ENCODE measurements at places on chromosomes 7 and 10. TPM values are rescaled to one million over a fixed set of nuclear protein-coding genes. Genes with fewer than 3 reads are reported as not detected.

DNA sequence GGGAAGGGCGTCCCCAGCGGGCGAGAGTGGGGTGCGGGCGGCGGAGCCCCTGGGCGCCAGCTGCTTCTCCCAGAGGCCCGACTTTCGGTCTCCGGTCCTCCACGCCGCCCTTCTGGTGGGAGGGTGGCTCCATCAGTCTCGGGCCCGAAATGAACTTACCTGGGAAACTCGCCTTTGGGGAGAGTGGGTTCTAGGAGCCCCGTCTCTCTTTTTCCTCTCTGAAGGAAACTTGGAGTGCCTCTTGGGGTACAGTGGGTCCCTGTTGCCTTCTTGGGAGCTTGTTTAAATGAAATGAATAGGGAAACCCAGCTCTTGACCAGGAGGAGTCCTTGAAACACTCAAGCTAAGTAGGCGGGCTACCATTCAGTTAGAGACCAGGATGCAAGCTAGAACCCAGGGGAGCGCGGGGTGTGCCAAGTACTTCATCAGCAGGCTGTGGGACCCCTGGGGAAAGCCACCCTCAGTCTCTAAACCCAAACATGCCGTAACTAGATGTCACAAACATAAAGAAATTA, 1.3 kb downstream of the SLC26A4 start:
- DNase-seq, result no peak

DNA sequence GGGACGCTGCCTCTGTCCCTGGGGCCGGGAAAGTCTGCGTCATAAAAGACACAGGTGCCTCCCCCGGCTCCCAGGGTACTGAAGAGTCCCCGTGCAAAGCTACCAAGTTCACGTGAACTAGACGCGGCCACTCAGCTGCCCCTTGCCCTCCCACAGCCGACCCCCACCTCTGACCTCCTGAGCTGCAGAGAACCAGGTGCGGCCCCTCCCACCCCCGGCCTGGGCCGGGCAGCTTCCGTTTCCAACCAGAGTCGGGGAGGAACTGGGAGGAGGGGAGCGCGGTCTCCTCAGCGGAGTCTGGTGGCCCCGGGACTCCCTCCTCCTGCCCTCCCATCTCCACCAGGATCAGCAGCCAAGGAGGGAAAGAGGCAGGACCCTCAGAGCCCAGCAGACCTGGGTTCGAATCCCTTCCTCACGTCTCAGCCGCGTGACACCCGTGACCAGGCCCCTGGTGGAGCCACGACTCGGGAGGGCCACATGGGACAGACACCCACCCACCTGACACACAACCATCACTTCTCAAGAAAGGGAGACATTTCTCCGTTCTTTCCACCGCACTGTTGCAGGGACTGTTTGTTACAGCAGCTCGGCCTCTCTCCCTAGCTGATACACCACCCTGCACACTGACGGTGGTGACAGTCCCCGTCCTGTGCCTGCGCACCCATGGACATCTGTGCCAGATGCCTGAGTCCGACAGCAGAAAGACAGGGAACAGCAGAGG, 37.4 kb upstream of the PDGFA start:
- DNase-seq, result no peak

- DNase-seq, result no peak
These were observed 78.7 kb downstream of the BEND7 start for GRCh38 chr10:13450069-13450468.

- DNase-seq, result no peak
These were observed 879.0 kb upstream of the CELF2 start for GRCh38 chr10:10138685-10139084.

DNA sequence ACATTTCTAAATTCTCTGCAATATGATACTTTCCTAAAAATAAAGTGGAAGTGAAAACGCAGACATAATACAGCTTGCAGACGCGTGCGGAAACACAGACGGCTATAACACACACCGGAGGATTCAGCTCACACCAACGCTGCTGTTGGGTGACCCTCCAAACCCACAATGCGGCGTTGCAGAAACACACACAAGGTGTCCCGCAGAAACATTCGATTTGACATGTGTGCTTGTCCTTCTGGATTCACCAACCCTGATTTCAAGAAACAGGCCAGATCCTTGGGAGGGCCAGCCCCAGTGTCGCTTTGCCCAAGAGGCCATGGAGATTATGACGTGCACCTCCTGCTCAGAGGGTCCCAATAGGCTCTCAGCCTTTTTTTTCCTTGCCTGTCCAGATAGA, 136.7 kb upstream of the TCERG1L start:
- no peak for DNase-seq

DNA sequence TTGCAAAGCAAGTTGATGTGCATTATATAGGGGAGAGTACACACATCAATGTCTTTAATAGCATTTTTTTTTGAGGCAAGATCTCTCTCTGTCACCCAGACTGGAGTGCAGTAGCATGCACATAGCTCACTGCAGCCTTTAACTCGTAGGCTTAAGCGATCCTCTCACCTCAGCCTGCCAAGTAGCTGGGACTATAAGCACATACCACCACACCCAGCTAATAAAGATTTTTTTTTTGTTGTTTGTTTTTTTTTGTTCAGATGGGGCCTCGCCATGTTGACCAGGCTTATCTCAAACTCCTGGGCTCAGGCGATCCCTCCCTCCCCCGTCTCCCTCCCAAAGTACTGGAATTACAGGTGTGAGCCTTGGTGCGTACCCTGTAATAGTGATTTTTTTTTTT, 1.5 kb downstream of the UMAD1 start:
- DNase-seq, result no peak

DNA sequence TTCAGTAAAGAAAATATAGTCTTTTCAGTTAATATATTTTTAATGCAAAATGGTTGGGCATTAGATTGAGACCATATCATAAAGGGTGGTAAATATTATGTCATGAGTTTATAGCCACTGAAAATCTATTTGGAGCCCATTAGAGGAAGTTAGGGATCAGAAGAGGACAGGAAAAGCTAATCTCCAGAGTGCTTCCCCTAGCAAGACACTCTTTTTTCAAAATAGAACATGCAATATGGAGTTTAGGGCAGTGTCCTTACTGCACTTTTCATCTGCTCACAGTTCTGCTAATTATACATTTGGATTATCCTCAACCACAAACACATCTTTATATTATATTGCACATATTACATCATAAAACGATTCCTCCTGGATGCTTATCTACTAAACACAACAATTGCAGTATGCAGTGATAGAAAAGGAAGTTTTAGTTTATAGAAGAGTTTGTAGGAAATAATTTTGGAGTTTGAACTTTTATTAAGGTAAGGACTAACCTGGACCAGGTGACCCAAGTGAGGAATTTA, 159.8 kb downstream of the PHF14 start:
- DNase-seq, result no peak

DNA sequence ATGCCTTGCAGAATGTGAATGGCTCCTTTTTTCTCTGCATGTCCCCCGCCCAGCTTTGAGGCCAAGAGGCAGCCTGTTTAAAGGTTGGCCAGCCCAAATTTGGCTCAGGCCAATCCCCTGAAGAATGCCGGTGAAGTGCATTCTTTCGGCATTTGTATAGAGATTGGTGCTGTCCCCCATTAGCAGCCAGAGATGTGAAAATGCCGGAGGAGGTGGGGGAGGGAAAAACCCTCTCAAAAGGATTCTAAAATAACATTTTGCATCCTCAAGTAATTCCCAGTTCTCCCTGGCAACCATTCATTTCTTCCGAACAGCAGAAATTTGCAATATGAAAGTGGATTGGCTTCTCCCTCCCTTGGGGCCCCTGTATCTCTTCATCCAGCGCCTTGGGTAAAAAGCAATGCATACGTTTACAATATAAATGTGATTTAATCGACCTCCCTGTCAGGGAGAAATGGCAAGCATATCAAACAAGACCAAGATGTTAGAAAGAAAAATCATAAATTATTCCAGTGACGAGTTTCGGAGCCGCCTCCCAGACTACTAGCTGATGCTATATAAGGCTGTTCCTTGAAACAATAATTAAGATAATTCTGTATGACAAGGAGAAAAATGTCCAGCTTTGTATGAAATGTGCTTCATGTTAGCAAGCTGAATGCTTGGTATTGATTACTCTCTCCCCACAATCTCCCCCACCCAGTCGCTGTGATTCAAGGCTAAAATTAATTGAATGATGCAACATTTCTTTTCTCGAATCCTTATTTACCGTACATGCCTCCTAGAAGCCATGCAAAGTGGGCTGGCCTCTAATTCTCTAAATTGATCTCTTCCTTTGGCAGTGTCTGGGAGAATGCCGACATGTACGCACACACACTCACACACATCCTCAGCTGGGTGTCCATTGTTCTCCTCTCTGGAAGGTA, 323.7 kb downstream of the RPS24 start:
- no peak for DNase-seq

GRCh38 chr10:82943142-82943541, 1068.1 kb downstream of the NRG3 start:
- DNase-seq, result no peak

DNA sequence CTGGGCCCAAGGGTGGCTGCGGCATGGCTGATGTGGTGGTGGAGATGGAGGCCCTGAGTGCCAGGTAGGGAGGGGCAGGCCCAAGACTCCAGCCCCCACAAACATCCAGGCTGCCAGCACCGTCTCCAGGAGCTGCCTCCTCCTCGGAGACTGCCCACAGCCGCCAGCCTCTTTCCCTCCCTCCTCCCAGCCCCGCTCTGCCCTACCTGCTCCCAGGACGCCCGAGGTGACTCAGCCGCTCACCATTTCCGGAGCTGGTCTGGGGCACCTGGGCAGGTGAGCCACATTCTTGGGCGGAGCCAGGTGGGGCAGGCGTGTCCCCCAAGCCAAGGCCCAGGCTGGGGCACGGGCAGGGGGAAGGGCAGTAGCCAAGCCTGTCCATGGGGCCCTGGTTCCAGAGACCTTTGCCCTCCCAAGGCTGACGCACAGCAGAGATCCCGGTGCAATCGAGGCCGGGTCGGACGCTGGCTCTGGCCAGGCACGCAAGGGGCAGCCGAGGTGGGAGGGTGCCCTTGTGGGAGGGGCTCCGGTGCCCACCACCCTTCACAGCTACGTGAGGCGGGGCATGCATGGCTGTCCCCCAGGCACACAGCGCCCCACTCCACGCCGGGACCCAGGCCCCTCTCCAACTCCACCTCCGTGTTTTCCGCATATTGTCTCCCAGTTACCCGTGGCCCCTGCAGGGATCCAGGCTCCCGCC, 8.8 kb downstream of the ADAP1 start:
- peak; percentile 71 for DNase-seq

GRCh38 chr7:84705079-84705478, 481.8 kb downstream of the SEMA3D start:
- no peak for DNase-seq

DNA sequence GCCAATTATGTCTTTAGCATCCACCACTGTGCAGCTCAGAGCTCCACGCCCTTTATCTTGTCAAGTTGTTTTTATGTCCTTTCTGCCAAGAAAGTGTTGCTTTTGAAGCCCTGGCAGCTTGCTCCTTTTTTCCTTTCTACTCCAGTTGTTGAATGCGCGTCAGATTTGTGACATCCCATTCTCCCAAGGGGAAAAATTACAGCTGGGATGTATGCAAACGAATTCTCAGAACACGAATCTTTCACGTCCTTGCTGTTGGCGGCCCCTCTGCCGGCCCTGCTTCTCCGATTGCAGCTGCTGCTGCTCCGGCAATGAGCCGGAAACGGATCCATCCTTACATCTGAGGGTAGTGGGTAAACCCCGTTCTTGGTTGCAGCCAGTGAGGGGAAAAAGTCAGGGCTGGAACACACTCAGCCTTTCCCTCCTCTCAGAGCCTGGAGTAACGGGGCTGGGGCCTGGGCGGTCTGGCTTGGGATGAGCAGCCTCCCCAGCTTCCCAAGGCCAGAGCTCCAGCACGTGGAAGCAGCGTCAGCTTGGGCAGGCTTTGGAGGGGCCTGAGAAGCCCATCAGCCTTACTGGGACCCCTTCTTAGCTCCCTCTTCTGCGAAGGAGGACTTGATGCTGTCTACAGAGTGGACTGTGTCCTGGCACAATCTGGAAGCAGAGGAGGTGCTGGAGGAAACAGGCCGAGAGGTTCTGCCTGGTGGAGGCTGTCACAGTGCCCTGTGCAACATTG, 79.0 kb upstream of the CHST15 start:
- DNase-seq, result no peak

DNA sequence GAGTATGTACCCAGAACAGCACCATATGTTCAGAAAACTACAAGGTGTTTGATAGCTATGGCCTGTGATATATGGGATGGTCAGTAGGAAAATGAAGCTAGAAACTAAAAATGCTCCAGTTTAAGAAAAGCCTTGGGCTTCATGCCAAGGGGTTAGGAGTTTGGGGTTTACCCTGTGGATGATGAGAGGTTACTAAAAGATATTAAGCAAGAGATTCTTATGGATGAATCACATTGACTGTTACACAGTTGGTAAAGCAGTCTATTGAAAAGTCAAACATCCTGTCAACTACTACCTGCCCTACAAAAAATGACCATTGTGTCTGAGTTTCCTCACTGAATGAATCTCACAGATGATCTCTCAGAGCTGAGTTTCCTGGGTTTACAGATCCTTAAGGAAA, 166.2 kb upstream of the INHBA start:
- DNase-seq, result no peak

GRCh38 chr10:33684211-33684611, 349.7 kb upstream of the NRP1 start:
- no peak for DNase-seq

DNA sequence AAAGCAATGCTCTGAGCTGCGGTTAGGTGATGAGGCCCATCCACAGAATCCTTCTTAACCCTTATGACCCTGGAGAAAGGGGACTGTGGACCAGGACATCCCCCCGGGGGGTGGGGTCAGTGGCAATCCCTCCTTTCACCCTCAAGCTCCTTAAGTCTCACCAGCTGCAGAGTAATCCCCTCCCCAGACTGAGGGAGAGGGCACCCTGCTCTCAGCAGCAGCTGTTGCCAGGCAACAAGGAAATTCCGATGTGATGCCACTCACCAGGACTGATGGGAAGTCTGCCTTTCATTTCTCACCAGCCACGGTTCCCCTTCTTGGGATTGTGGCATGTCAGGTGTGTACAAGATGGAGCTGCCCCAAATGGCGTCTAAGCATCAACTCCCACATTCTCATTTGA, 129.6 kb downstream of the DOCK1 start:
- no peak for DNase-seq

DNA sequence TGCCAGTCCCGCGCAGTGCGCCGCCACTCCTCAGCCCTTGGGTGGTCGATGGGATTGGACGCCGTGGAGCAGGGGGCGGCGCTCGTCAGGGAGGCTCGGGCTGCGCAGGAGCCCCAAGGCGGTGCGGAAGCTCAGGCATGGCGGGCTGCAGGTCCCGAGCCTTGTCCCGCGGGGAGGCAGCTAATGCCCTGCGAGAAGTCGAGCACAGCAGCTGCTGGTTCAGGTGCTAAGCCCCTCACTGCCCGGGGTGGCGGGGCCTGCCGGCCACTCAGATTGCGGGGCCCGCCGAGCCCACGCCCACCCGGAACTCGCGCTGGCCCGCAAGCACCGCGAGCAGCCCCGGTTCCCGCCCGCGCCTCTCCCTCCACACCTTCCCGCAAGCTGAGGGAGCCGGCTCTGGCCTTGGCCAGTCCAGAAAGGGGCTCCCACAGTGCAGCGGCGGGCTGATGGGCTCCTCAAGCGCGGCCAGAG, 14.4 kb upstream of the WASL start:
- no peak for DNase-seq

The CDC14C gene
- 0.11 TPM for polyA plus RNA-seq

The HOXA10 gene
- 148 TPM for polyA plus RNA-seq

The CCDC136 gene
- 22.8 TPM for polyA plus RNA-seq

The EGFR gene
- polyA plus RNA-seq, result 30.3 TPM

The VSTM4 gene
- polyA plus RNA-seq, result 14.3 TPM

The AGR2 gene
- 59.1 TPM for polyA plus RNA-seq

The HKDC1 gene
- polyA plus RNA-seq, result 34.1 TPM

The ABCB4 gene
- 3.3 TPM for polyA plus RNA-seq

The OR2A1 gene
- polyA plus RNA-seq, result 0.42 TPM

The PRRT4 gene
- polyA plus RNA-seq, result 1.0 TPM

Data from renal cortex interstitium (tissue), 15 donors.